ENCODE measurements at places on chromosomes 13 and 19.

DNA sequence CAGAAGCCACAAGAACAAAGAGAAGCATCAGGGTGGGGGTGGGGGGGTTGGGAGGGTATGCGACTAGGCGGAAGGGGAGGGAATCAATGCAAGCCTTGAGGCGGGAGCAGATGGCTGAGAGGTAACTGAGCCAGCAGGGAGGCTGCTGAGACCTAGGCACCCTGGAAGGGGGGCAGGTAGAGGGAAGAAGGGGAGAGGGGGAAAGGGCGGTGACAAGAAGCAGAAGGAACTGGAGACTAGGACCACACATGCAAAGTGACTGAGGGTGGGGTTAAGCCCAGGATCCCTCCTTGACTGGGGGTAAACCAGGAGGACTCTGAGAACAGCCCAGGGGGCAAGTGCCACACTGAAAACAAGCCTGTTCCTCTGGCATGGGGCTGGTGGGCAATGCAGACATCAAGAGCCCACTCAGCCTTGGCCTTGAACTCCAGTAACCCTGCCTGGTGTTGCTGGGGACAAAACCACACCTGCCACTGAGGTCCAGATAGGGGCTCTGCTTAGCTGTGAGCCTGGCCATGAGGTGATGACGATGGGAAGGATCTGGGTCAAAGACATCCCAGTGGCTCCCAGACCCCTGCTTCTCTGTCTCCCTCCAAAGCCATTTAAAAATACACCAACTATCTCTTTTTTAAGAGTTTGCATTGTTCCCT is 20.3 kb downstream of the OPA3 start:
- DNase-seq = no peak

GRCh38 chr13:62887046-62887445 is 1471.4 kb upstream of the PCDH20 start:
- DNase-seq = no peak

- no peak for DNase-seq
Measured at GRCh38 chr13:108069521-108070210, 145.7 kb downstream of the LIG4 start.

DNA sequence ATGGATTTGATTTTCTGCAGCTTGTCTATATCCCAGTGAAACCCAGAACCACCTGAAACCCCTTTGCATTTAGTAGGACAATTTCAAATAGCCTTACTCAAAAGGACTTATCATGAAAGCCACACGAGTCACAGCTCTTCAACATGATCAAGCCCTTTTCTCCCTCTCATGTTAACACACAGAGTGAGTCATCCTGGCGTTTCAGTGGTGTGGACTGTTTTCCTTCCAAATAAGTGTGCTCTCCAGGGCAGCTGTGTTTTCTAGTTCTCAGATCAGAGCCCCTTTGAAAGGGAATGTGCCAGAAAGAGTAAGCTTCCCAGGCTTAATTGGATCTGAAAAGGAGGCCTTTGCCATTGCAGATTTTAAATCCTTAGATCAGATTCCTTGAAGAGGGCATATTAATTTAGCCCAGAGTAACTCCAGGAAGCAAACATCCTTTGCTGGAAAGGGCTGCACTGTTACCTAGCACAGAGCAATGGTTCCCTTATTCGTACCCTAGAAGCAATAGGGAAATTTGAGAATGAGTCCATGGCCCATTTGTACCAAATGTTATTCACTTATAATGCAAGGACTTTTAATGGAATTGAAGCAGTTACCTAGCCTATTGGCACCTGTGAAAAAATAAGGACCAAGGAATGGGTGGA is 51.3 kb downstream of the ERICH6B start:
- DNase-seq = no peak

- peak; percentile 93 for DNase-seq
Measured at GRCh38 chr13:73765651-73766384, 368.4 kb downstream of the KLF12 start.

- no peak for DNase-seq
Measured at GRCh38 chr13:27076421-27076820, 95.2 kb downstream of the USP12 start.

DNA sequence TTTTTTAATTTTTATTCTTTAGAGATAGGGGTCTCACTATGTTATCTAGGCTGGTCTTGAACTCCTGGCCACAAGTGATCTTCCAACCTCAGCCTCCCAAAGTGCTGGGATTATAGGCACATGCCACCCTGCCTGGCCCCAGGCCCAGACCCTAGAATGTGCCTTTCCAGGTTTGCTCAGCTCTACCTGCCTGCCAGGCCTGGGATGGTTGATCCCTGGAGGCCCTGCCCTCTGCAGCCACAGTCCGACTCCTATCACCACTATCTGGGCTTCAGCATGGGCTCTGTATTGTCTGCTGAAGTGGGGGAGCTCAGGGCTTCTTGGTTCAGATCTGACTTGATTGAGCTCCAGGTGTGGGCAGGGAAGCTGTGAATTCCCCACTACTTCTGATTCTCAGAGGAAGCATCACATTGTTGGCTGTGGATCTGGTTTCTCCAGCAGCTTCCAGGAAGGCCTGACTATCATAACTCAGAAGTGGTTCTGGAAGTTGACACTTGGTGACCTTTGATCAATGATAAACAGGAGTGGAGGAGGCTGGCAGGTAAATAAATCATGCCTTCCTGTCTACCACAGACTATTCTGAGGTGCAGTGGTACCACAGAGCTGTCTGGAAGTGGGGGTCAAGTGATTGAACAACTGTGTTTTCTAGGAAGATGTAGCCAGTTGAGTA is 71.9 kb downstream of the OLFM4 start:
- DNase-seq = no peak

- DNase-seq = no peak
Measured at GRCh38 chr19:17063428-17063827, 11.8 kb downstream of the HAUS8 start.

DNA sequence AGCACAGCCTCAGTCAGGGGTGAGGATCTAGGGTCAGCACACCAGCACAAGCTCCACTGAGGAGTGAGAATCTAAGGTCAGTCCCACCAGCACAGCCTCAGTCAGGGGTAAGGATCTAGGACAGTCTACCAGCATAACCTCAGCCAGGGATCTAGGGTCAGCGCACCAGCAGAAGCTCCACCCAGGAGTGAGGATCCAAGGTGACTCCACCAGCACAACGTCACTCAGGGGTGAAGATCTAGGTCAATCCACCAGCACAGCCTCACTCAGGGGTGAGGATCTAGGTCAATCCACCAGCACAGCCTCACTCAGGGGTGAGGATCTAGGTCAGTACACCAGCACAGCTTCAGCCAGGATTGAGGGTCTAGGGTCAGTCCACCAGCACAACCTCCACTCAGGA is 64.5 kb downstream of the RAB20 start:
- no peak for DNase-seq
